ENCODE measurements at places on chromosomes 1 and 21. TPM values are rescaled to one million over a fixed set of nuclear protein-coding genes. Genes with fewer than 3 reads are reported as not detected.

DNA sequence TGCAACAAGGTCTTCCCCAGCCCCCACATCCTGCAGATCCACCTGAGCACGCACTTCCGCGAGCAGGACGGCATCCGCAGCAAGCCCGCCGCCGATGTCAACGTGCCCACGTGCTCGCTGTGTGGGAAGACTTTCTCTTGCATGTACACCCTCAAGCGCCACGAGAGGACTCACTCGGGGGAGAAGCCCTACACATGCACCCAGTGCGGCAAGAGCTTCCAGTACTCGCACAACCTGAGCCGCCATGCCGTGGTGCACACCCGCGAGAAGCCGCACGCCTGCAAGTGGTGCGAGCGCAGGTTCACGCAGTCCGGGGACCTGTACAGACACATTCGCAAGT, 3.8 kb downstream of the ZBTB18 start:
- no peaks in the 10 kb centered on the region for H3K27me3 ChIP-seq
- no peak overlapping the region for H3K4me3 ChIP-seq
- no peak for DNase-seq
- peaks cover 27% of the 10 kb centered on the region for H3K4me1 ChIP-seq

Gene CNR2
- not detected for total RNA-seq

Gene SUCO
- total RNA-seq = 52.5 TPM

DNA sequence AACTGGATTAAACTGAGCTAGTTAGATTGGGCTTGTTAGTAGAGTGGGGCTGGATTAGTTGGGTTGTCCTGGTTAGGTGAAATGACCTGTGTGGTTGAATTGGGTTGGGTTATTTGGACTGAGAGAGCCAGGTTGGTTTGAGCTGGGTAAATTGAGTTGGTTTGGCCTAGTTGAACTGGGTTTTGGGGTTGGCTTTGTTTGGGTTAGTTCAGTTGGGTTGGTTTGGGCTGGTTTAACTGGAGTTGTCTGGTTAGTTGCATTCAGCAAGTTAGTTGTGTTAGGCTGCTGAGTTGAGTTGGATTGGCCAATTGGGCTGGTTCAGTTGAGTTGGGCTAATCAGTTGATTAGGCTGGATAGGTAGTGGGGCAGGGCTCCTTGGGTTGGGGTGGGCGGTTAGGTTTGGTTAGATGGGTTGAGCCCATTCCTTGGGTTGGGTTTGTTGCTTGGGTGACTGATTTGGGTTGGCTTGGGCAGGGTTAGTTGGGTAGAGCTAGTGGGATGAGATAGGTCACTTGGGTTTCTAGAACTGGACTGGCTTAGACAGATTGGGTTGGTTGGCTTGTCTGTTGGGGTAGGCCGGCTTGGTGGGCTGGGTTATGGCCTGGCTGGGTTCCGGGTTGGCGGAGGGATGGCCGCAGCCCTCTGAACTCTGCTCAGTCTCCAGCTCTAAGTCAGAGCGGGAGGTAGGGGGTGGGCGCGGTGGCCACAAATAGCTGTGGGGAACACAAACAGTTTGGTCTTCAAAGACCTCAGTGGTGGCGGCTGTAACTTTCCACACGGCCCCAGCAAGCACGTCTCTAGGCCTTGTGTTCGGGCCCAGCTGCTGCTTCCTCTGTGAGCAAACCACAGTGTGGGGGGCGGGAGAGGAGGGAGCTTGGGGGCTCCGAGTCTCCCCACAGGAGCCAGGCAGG, 67.2 kb upstream of the RUNX3 start:
- H3K4me1 ChIP-seq = no peaks in the 10 kb centered on the region
- no peak for DNase-seq
- H3K27ac ChIP-seq = no peak overlapping the region

- peaks cover 31% of the 10 kb centered on the region for H3K4me1 ChIP-seq
- peak overlapping the region; percentile 26 for H3K27ac ChIP-seq
- H3K27me3 ChIP-seq = no peaks in the 10 kb centered on the region
- H3K4me3 ChIP-seq = peak overlapping the region; percentile 2
Observed at GRCh38 chr21:44866780-44867179, 6.7 kb downstream of the PTTG1IP start.

DNA sequence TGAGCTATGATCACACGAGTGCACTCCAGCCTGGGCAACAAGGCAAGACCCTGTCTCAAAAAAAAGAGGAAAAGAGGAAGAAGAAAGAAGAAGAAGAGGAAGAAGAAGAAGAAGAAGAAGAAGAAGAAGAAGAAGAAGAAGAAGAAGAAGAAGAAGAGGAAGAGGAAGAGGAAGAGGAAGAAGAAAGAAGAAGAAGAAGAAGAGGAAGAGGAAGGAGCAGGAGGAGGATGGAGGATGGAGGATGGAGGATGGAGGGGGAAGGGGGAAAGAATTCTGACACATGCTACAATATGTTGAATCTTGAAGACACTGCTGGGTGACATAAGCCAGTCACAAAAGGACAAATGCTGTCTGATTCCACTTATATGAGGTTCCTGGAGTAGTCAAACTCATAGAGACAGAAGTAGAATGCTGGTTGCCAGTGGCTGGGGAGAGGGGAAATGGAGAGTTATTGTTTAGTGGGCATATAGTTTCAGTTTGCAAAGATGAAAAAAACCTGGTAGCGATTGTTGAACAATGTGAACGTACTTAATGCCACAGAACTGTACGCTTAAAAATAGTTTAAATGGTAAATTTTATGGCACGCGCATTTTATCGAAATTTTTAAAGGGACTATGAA, 47.3 kb upstream of the COA6 start:
- H3K36me3 ChIP-seq = no peaks in the 10 kb centered on the region
- no peaks in the 10 kb centered on the region for H3K4me1 ChIP-seq

- DNase-seq = no peak
- H3K4me1 ChIP-seq = no peaks in the 10 kb centered on the region
- no peak overlapping the region for H3K4me3 ChIP-seq
- H3K27ac ChIP-seq = no peak overlapping the region
Observed at GRCh38 chr1:149937759-149938158, 1.1 kb upstream of the MTMR11 start.

DNA sequence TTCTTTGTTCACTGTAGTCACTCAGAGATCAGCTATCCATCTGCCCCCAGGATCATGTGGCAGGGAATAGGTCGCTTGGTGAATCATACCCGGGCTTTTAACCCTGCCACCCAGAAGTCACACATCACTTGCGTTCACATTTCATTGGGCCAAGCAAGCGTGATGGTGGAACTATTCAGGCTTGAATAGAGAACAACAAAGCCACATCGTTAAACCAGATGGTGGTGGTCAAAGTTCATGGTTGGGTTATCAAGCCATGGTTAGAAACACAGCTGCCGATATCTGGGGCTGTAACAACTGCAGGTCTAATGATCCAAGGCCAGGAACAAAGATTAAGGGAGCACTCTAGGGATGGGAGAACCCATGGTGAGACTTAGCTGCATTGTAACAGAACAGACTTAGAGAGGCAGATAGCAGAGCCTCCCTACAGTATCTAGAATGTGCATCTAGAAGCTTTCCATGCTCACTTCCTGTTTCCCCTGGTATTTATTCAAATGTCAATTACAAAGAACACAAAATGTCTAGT, 40.0 kb upstream of the PTPRC start:
- H3K36me3 ChIP-seq = no peaks in the 10 kb centered on the region
- no peaks in the 10 kb centered on the region for H3K27me3 ChIP-seq
- H3K27ac ChIP-seq = no peak overlapping the region
- no peaks in the 10 kb centered on the region for H3K4me1 ChIP-seq

DNA sequence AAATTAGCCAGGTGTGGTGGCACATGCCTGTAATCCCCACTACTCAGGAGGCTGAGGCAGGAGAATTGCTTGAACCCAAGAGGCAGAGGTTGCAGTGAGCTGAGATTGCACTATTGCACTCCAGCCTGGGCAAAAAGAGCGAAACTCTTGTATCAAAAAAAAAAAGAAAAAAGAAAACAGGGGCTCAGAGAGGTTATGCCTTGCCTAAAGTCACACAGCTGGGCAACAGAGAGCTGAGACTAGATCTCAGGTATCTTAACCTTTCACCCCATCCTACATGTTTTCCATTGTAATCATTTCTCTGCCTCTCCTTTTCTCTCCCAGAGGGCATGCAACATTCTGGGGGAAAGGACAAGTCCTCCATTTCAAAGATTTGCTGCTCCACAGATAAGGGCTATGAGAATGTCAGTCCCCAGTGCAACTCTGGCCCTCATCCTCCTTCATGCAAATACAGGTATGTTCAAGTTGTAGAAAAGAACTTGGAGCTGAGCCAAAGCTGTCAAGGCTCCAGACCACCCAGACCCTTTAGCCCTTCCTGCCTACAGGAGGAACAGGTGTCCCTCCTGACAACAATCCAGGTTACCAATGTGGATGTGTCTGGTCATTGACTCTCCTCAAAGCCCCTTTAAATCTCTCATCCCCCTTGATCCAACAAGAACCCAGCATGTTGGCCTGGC, 6.9 kb downstream of the SLC9A1 start:
- no peak for DNase-seq
- H3K4me3 ChIP-seq = no peak overlapping the region
- H3K4me1 ChIP-seq = peaks cover 2% of the 10 kb centered on the region
- H3K27me3 ChIP-seq = no peaks in the 10 kb centered on the region

DNA sequence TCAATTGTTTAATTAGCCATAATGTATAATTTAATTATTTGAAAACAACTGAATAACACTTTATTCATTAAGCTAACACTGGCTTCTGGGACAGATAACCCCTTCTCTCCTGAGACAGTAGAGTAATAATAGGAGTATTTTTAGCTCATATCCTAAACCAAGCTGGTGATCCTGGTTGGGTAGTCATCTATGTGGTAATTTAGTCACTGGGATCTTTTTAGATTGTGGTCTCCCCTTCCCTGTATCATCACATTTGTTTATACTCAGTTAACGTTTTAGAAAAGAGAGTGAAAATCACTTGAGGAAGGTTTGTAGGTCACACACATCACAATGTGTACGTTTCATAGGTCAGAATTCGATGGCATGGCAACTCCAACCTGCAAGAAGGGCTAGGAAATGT, 1356.6 kb upstream of the ADGRL2 start:
- no peak overlapping the region for H3K27ac ChIP-seq
- no peaks in the 10 kb centered on the region for H3K27me3 ChIP-seq
- no peaks in the 10 kb centered on the region for H3K4me1 ChIP-seq
- H3K36me3 ChIP-seq = no peaks in the 10 kb centered on the region

Gene VN1R5
- not detected for total RNA-seq

DNA sequence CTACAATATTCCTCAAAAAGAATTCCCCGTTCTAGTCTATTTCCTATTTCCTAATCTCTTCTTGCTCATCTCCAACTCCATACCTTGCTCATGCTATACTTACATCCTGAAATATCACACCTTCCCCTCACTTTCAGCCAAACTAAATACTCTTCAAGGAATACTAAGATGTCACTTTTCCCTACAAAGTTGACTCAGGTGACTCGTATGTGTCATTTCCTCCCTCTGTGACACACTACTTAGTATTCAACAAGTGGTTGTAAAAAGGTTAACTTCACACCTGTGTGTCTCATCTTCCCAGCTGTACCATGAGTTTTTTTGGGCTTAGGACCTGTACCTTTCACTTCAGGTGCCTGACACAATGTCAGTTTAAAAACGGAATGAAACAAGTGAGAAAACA, 81.9 kb upstream of the LBR start:
- no peak for DNase-seq
- peaks cover 79% of the 10 kb centered on the region for H3K36me3 ChIP-seq
- no peaks in the 10 kb centered on the region for H3K27me3 ChIP-seq
- H3K4me1 ChIP-seq = peaks cover 11% of the 10 kb centered on the region

- H3K27me3 ChIP-seq = no peaks in the 10 kb centered on the region
- no peaks in the 10 kb centered on the region for H3K36me3 ChIP-seq
- no peak overlapping the region for H3K27ac ChIP-seq
- H3K4me1 ChIP-seq = peaks cover 4% of the 10 kb centered on the region
Observed at GRCh38 chr1:229557200-229557850, 1.2 kb downstream of the ABCB10 start.

Gene LGR6
- 2.0 TPM for total RNA-seq

- H3K4me1 ChIP-seq = peaks cover 6% of the 10 kb centered on the region
- H3K27ac ChIP-seq = no peak overlapping the region
- H3K4me3 ChIP-seq = no peak overlapping the region
- H3K27me3 ChIP-seq = no peaks in the 10 kb centered on the region
Observed at GRCh38 chr1:186772228-186772627, 56.5 kb upstream of the PLA2G4A start.

DNA sequence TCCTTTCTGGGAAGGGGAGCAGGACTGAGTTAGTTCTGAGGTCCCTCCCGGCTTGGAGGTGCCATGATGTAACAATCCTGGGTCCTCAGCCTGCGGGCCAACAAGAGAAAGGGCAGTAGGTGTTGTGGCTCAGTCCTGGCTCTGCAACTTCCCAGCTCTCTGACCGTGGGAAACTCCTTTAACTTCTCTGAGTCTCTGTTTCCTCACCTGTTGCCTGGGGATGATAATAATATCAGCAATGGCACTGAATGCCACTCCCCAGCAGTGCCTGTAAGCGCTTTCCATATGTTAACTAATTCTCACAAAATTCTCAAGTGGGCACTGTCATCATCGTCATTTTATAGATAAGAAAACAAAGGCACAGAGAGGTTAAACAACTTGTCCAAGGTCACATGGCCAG, 2.3 kb downstream of the PADI3 start:
- H3K36me3 ChIP-seq = no peaks in the 10 kb centered on the region
- no peaks in the 10 kb centered on the region for H3K27me3 ChIP-seq
- H3K27ac ChIP-seq = no peak overlapping the region
- H3K4me3 ChIP-seq = no peak overlapping the region

Gene LCE6A
- total RNA-seq = not detected

Gene RCOR3
- 103 TPM for total RNA-seq

GRCh38 chr21:38853421-38853919, 47.7 kb downstream of the ETS2 start:
- no peak for DNase-seq
- H3K36me3 ChIP-seq = no peaks in the 10 kb centered on the region
- H3K4me1 ChIP-seq = peaks cover 17% of the 10 kb centered on the region

- DNase-seq = no peak
- H3K27ac ChIP-seq = no peak overlapping the region
- H3K36me3 ChIP-seq = no peaks in the 10 kb centered on the region
- peaks cover 58% of the 10 kb centered on the region for H3K27me3 ChIP-seq
- no peaks in the 10 kb centered on the region for H3K4me1 ChIP-seq
- no peak overlapping the region for H3K4me3 ChIP-seq
Observed at GRCh38 chr1:207965392-207966387, 54.8 kb upstream of the CD34 start.

DNA sequence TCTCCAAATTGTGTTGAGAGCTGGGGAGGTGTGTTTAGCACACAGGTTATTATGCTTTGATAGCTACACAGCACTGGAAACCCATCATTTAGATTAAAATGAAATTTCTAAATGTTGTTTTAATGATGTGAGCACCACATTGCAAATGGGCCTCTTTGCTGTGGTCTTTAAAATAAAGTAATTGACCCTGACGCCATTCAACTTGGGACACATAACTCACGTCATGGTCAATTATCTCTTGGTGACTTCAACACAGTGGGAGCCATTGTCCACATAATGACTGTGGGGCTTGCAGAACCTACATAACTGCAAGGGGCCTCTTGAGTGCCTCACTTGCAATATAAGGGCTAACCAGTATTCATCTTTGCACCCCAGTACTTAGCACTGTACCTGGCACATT, 280.4 kb downstream of the HLX start:
- no peaks in the 10 kb centered on the region for H3K36me3 ChIP-seq
- H3K4me1 ChIP-seq = peaks cover 5% of the 10 kb centered on the region
- no peaks in the 10 kb centered on the region for H3K27me3 ChIP-seq
- DNase-seq = no peak
- H3K4me3 ChIP-seq = no peak overlapping the region

Measured in endodermal cell (in vitro differentiated cells).